Progenitor cell of endocrine pancreas (in vitro differentiated cells): ENCODE measurements at places on chromosomes 2 and 18. TPM values are rescaled to one million over a fixed set of nuclear protein-coding genes. Genes with fewer than 3 reads are reported as not detected.

IL36G gene
- not detected in 2 replicates for total RNA-seq

AQP12A gene
- not detected in 2 replicates for total RNA-seq

SLC5A7 gene
- total RNA-seq: 0.60 and 1.8 TPM in 2 replicates

COL4A3 gene
- 0.09 and 0.34 TPM in 2 replicates for total RNA-seq

PDE11A gene
- total RNA-seq: 54.8 and 60.5 TPM in 2 replicates

SULT1C2 gene
- 15.4 and 16.3 TPM in 2 replicates for total RNA-seq

DNER gene
- 0.91 TPM in 2 replicates for total RNA-seq
